ENCODE measurements at places on chromosomes 6 and 20.

DNA sequence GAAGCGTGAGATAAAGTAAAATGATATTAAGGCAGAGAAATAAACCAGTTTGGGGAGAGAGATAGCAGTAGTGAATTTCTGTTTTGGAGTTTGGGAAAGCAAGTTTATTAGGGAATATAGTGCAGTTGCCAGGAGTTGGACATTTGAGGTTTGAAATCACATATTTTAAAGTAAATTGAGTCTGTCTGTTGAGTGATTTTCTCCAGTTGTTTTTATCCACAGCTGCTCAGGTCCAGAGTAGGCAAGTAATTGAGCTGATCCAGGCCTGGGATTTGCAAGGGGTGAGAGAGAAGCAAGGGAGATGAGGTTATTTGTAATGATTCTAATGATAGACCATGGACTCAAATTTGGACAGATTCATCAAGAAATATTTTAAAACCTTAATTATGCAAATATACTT, 481.9 kb downstream of the UTRN start:
- DNase-seq, result no peak

DNA sequence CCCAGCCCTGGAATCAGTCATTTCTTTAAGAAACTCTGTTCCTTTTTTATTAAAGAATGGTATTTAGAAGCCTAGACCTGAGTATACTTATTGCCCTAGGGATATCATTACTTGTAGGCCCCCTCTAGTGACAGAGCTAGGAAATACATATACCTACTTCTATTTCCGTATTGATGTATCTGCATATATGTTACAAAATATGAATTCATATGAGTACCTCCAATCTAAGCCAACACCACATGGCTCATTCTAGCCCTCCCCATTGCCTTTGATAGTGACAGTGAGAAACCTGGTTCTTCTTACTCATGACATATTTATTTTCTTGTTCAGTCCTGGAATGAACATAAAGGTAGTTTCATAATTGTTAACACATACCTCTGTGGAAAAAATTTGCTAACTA, 137.2 kb downstream of the FARS2 start:
- no peak for DNase-seq

- DNase-seq, result no peak
These were observed 58.3 kb downstream of the RIN2 start for GRCh38 chr20:19816386-19816785.

DNA sequence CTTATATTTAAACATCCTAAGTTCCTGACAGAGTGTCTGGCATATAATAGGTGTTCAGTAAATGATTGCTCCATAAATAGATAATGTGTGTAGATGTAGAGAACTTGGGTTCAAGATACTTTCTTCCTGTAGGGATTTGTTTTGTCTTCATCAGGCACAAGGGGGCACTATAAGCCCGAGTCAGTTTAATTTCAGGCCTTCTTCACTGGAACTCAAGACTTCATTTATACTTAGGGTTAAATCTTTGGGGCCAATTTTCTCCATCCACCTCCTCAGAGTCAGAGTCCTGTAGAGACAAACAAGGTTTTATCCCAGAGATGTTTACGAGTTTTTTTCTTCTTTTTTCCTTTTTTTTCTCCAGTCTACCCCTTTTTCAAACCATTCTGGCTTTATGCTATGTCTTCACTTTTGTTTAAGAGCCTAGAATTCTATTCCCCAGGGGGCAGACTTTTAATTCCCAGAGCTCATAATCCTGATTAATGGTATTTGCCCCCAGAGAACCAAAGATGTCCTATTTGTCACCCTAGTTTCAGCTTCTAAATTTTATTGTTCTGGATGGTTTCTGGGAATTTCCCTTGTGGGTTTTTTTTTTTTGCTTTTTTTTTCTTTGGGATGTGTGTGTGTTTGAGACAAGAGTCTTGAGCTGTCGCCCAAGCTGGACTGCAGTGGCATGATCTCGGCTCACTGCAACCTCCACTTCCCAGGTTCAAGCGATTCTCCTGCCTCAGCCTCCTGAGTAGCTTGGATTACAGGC, 88.4 kb downstream of the HFE start:
- peak; percentile 58 for DNase-seq

GRCh38 chr20:51634257-51634656, 91.7 kb upstream of the NFATC2 start:
- DNase-seq, result no peak

- no peak for DNase-seq
These were observed 9.3 kb downstream of the SERAC1 start for GRCh38 chr6:158158748-158159147.

DNA sequence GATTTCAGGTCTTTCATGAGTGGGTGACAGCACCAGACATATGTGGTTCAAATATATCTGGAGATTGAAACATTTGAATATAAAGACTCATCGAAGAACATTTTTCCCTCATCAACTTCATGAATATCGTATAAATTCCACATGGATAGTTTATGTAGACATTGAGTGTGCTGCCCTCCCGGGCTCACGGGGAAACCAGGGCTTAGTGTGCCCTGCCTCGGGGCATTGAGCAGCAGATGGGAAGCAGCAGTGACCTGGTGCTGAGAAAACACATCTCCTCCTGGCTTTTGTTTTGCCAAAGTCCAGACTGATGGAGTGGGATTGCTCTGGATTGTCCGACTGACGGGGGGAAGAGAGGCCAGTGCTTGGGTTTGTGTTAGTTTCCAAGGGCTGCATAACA, 17.8 kb upstream of the SLC2A12 start:
- no peak for DNase-seq

GRCh38 chr6:89563866-89564265, 74.7 kb downstream of the LYRM2 start:
- DNase-seq, result no peak

GRCh38 chr20:6863355-6863754, 95.9 kb downstream of the BMP2 start:
- DNase-seq, result no peak

DNA sequence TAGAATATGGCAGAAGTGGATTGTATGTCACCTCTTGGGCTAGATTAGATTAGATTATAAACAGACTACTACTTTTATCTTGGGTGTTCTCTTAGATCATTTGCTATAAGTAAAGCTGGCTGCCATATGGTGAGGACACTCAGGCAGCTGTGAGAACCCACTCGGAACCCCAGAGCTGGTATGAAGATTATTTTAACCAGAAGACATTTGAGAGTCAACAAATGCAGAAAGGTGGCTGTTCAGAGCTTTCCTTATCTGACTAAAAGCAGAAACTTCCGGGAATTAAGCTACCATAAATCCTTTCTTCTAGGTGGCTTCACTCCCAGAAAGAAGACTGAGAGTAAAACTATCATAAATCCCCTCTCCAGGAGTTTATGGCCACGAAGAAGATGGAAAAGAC, 91.9 kb downstream of the RNGTT start:
- no peak for DNase-seq
